Panc1 (cell line): ENCODE measurements at places on chromosomes 2 and 18.

- no peak for DNase-seq
Measured at GRCh38 chr2:19073522-19073921, 284.9 kb downstream of the OSR1 start.

GRCh38 chr2:137348301-137348700 is 583.0 kb downstream of the THSD7B start:
- no peak for DNase-seq

DNA sequence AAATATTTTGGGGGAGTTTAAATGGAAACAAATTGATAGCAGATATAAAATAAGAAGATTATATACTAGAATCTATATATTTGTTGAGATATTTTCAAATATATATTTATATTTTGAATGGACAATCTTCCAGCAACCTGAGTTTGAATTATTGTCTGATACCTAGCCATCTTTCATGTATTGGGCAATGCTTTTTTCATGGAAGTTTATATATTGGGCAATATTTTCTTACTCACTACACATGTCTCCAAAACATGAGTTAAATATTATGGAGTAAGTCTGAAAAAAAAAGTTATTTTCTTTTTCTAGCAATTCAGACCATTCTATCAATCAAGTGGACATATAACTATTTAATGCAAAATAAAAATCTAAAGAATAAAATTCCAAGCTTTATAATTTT is 295.2 kb downstream of the NYAP2 start:
- no peak for DNase-seq

DNA sequence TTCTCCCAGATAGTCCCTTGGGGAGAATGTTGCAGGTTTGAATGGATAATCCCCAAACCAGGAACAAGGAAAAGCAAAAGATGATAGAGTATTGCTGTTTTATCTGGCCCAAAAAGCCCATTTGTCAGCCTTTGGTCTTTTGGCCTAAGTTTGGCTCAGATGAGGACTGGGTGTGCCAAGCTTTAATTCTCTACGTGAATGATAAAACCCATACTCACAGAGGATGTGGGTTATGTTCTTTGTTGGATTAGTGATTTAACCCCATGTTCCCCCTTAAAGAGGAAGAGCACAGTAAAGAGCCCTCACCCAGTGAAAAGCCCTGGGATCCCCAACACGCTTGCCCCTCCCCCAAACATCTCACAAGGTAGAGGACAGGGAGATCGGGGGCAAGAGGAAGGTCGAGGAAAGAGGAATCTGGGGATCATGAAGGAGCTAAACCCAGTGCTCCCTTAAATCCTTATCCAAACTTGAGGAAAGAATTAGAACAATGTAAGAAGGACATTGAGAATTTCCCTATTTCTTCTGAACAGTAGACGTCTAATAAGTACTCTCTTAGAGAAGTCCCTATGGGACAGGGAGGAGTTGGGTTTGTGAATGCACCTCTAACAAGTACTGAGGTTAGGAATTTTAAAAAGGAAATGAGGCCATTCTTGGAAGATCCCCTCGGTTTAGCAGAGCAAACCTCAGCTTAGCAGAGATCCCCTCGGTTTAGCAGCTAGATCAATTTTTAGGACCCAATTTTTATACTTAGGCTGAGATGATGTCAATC is 105.0 kb downstream of the HIBCH start:
- no peak for DNase-seq

DNA sequence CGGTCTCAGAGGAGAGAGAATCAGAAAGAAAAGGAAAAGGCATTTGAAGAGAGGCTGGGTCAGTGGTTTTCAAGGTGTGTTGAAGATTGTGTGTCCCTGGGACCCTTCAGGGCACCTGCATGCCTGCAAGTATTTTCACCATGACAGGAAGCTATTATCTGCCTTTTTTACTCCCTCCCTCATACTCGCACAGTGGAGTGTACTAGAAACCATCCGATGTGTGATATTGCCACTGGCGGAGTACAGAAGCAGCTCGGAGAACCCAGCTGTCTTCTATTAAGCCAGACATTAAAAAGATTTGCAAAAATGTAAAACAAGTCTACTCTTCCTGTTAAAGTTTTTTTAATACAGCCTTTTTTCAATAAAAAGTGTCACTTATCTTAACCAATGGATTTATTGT is 33.7 kb upstream of the RFX8 start:
- DNase-seq, result no peak

- no peak for DNase-seq
Measured at GRCh38 chr2:11398750-11399437, 54.5 kb upstream of the ROCK2 start.

- DNase-seq, result no peak
Measured at GRCh38 chr2:26521913-26522180, 43.9 kb upstream of the OTOF start.

DNA sequence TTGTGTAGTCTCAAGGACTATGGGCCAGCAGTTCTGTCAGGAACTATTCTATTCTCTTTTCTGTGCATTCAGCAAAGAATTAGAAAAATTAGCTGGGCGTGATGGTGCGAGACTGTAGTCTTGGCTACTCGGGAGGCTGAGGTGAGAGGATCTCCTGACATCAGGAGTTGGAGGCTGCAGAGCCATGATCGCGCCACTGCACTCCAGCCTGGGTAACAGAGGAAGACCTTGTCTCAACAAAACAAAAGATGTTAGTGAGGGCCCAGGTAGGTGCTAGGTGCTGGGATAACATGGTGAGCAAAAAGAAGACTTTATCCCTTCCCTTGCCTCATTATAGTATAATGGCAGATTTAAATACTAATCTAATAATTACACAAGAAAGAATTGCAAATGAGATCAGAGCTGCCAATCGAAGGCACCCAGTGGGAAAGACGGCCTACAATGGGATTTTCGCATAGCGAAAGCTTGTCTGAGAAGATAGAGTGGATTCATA is 447 bp upstream of the MRPL19 start:
- no peak for DNase-seq

DNA sequence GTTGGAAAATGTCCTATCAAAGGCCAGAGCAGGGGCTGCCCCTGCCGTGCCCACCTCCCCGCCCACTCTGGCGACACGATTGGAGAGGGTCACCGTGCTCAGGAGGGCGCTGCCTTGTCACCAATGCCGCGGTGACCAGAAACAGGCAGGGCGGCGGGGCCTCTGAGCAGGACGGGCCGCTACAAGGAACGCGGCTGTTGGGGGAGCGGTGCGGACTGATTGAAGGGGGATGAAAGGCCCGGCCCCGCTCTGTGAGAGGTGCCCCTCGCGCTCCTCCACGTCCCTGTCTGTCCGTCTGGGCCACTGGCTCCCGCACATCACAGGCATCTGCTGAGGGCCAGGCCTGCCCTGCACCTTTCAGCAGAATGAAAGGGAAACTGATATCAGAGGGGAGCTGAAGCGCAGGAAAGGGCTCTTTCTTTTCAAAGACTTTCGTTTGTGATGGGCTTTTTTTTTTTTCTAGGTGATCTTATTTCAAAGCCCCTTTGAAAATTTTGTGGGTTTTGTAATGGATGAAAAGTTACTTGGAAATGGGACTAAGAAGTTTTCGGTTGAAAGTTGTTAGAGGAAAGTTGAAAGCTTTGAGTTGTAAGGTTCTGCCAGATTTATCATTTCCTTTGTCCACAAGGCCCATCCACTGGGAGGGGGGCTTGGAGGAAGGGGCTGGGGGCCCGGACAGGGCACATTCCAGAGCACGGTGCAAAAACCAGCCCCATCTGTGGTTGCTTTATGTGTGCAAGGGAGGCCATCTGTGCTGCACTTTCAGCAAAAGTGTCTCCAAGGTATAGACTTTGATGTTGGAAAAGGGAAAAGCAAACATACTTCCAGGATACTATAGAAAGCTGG is 244.2 kb downstream of the KLHL29 start:
- DNase-seq, result no peak

GRCh38 chr18:38221476-38222100 is 656.0 kb upstream of the CELF4 start:
- no peak for DNase-seq

DNA sequence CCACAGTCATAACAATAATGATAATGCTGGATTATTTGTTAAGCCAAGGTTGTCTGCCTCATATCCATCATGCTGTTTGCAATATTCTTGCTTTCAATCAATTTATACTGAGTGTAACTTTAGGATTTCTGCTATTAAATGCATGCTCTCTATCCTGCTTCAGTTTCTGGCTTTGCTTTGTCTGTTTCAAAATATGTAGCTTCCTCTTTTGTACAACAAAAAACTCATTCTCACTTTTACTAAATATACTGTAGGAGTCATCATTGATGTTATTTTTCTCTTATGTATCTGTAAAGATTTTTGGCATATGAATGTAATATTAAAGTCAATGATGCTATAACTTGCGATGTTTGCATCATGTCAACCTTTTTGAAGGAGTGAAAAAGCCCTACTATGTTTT is 149.3 kb downstream of the GPD2 start:
- DNase-seq, result no peak
